ENCODE measurements at places on chromosomes 13 and 19.

DNA sequence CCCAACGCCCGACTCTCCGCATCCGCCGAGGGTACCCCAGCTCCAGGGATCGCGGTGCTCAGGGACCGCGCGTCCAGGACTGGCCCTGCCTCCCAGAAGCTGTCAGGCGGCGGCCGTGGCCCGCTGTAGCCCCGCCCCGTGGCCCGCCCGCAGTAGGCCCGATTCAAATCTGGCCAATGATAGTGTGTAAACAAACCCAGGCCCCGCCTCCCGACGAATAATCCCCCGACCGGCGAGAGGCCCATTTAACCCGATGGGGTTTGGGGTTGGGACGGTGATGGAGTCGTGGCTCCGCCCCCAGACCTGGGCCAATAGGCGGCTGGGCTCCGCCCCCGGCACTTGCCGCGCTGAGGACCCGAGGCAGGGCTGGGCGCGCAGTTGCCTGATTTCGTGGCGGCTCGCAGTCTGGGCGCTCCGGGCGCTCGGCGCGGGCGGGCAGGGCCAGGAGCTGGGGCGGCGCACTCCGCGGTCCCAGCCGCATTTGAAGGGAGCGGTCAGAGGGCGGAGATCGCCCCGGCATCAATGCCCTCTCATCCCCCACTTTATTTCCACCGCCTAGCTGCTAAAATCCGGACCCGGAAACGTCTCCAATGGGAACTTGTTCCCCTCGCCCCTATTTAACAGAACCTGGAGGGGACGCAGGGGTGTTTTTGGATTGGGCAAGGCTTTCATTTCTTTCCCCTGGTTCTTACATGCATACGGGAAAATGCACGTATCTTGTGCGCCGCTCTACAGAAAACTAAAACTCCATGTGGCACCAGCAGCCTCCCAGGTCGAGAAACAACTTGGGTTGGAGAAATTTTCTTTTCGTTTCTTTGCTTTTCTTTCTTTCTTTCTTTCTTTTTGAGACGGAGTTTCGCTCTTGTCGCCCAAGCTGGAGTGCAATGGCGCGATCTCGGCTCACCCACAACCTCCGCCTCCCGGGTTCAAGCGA is 8.4 kb upstream of the BICRA start:
- peak; percentile 85 for DNase-seq

DNA sequence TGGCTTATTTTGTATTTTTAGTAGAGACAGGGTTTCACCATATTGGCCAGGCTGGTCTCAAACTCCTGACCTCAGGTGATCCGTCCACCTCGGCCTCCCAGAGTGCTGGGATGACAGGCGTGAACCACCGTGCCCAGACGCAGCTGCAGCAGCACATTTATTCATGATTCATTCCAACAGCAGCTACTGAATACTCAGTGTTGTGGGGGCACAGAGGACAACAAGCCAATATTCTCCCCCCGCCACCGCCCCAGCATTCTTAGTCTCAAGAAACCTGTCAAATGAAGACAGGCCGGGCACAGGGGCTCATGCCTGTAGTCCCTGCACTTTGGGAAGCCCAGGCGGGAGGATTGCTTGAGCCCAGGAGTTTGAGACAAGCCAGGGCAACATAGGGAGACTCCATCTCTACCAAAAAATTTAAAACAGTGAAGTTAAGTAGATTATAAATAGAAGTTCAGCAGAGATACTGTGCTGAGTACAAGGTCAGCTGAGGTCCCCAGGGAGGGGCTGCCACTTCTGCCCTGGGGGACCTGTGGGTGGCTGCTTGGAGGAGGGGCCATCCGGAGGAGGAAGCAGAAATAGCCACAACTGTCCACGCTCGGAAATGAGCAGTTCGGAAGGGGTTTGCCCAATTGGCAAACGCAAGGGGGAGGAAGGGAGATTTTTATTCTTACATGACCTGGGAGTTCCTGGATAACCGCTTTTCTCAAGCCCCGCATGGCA is 4.3 kb downstream of the DOT1L start:
- DNase-seq: no peak

- no peak for DNase-seq
These were observed 4.5 kb upstream of the ZNF470 start for GRCh38 chr19:56562766-56563165.

DNA sequence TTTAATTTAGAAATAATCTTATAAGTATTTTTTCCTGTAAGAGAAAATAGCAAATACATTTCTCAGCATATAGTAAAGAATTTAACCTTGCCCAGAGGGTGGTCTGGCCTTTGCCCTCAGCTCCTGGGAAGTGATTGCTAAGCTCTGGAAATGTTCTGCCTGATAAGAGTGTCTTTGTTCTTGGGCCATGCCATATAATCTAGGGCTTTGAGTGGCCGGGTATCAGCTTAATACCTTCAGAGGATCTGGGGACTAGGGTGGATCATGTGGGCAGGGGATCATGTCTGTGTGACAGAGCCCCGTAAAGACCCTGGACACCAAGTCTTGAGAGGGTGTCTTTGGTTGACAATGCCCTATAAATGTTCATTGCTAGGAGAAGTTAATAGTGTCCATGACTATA is 1032.4 kb upstream of the MIR17HG start:
- no peak for DNase-seq

- DNase-seq: no peak
These were observed 60.9 kb downstream of the LIG4 start for GRCh38 chr13:108154421-108154858.

DNA sequence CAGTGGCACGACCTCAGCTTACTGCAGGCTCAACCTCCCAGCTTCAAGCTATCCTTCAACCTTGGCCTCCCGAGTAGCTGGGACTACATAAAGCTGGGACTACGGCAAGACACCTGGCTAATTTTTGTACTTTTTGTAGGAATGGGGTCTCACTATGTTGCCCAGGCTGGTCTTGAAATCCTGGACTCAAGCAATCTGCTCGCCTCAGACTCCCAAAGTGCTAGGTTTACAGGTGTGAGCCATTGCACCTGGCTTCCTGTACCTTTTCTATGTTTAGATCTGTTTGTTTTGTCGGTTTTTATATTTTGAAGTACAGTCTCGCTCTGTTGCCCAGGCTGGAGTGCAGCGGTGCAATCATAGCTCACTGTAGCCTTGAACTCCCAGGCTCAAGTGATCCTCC is 17.5 kb upstream of the TICAM1 start:
- DNase-seq: no peak

GRCh38 chr13:47076500-47076899 is 179.6 kb upstream of the HTR2A start:
- peak; percentile 37 for DNase-seq

Data from AG04449 (cell line).